ENCODE measurements at places on chromosomes 4 and X.

- ATAC-seq, result no peak
Measured at GRCh38 chrX:44314259-44314734, 29.2 kb downstream of the EFHC2 start.

- peak; percentile 62 for ATAC-seq
Measured at GRCh38 chrX:56812515-56813105, 83.6 kb downstream of the NBDY start.

DNA sequence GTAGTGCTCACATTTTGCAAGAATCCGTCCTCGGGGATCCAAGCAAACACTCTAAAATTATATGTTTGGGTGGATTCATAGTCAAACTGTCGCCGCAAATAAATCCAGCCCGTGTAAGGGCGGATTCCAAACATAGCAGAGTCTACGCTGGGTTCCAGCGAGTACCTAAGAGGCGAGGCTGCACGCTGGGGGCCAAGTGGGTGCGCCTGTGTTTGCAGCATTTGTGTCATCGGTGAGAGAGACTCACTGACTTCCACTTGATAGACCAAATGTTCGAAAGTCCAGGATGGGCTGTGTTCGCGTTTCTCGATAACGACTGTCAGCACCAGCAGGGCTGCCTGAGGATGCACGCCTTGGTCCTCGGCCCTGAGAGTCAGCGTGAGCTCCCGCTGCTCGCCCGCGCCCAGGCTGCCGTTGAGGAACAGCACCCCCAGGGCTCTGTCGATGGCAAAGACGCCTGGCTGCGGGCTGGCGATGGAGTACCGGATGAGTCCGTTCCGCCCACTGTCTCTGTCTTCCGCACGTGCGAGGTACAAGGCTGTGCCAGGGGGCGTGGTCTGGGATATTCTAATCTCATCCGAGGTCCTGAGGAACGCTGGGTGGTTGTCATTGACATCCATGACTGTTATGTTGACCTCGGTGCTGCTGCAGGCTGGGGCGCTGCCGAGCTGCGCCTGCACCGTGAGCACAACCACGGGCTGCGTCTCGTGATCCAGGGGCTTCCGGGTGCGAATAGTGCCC is 158.7 kb downstream of the DCHS2 start:
- peak; percentile 33 for ATAC-seq

DNA sequence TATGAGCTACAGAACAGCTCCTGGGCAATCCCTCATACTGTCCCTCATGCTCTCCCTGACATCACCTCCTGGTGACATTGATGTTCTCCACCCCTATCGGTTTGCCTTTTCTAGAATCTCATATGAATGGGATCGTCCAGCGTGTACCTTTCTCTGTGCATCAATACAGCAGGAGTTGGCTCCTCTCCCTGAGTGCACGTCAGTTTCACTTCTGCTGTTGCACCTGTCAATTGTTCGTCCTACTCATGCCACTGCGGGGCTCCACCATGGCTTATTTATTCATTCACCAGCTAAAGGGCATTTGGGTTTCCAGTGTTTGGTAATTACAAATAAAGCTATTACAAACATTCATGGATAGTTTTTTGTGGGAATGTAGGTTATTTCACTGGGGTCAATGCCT is 269.1 kb upstream of the ZFP42 start:
- no peak for ATAC-seq

DNA sequence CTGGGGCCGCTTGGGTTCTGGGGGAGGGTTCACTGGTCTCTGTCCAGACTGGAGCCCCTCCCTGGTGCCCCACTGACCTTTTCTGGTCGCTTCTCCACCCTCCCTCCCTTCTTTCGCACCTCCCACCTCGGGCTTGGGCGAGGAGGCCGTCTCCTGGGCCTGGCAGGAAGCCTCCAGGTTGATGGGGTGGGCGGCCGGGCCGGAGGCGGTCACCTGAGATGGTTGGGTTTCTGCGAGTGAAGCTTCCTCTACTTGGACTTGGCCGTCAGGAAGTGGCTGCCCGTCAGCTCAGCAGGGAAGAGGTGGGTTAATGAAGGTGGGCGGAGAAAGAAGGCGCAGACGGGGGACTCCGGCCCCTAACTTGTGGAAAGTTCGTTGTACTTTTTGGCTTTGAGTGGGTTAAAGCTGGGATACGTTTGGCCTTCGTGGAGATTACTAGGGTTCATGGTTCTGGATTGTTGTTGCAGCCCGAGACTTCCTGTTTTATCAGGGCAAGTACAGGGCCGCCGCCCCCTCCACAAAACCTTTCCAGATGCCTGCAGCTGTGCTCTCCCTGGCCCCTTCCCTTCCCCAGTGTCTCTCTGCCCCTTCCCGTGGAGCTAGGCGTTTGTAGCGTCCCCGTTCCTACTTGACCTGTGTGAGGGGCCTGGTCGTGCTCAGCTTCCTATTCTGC is 1.2 kb downstream of the AKAP17A start:
- peak; percentile 18 for ATAC-seq

- no peak for ATAC-seq
Measured at GRCh38 chr4:104457308-104457981, 37.2 kb downstream of the CXXC4 start.

DNA sequence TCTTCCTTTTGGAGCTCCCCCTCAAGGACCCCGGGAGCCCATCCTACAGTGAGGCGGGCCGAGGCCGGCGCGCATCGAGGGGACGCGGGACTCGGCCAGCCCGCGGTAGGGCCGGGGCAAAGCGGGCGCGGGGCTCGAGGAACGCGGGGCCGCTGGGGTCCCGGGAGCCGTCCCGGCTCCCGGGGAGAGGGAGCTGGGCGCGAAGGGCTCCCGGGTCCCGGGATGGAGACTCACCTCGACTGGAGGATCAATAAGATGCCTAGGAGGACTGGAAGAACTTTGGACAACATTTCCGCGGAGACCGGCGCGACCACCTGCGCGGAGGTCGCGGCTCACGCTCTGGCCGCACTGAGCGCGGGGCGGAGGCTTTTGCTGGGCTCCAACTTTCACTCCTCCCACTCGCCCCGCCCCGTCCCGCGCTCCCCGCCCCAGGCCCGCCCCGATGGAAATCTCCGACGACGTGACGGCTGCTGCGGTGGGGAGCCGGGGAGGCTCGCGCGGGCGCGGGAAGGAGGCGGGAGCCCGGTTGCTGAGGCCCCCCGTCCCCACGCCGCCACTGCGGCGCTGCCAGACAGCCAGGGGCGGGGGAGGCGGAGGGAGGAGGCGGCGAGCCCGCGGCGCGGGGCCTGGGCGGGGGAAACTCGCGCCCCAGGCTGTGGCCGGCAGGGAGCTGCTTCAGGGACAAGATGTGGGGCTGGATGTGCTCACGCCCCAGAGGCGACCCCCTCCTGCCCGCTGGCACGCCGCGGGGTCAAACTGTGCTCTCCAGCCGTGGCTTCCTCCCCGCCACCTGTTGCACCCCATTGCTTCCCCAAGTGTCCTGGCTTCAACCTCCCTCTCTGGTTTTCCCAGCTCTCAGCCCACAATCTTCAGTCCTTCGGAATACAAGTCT is at the start of gene GABRE:
GABRE (minus strand) TSS at position 341 of the 892 bp plus-strand sequence; CDS start at position 290, 51 bp downstream.
- ATAC-seq, result peak; percentile 75

- no peak for ATAC-seq
Measured at GRCh38 chr4:69828828-69829227, 31.1 kb downstream of the SULT1E1 start.

- peak; percentile 64 for ATAC-seq
Measured at GRCh38 chr4:2948895-2949781, 14.1 kb downstream of the NOP14 start.

DNA sequence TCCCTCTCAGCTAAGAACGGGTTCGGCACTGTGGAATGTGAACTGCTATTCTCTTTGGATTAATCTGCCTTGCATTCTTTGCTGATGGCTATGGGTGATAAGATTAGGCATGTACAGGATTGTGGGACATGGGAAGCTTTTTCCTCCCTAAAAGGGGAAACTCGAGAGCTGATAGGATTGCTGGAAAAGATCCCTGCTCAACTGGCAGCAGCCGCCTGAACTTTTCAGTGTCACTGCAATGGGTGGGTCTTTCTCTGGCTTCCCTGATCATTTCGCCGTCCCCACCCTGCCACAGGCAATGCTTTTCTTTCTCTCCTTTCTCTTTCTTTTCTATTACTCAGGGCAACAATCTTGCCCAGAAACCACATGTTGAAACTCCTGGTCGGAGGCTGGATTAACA is 20.5 kb downstream of the PAGE2 start:
- ATAC-seq, result no peak

GRCh38 chrX:34578237-34578636 is 78.8 kb downstream of the TMEM47 start:
- ATAC-seq, result no peak

- ATAC-seq, result no peak
Measured at GRCh38 chrX:70478526-70479245, 34.1 kb downstream of the DLG3 start.

GRCh38 chr4:101864660-101865059 is 74.1 kb downstream of the BANK1 start:
- ATAC-seq, result peak; percentile 88

GRCh38 chrX:111837197-111837596 is 38.8 kb upstream of the TRPC5OS start:
- no peak for ATAC-seq

GRCh38 chr4:11179796-11180195 is 248.9 kb downstream of the HS3ST1 start:
- peak; percentile 64 for ATAC-seq

DNA sequence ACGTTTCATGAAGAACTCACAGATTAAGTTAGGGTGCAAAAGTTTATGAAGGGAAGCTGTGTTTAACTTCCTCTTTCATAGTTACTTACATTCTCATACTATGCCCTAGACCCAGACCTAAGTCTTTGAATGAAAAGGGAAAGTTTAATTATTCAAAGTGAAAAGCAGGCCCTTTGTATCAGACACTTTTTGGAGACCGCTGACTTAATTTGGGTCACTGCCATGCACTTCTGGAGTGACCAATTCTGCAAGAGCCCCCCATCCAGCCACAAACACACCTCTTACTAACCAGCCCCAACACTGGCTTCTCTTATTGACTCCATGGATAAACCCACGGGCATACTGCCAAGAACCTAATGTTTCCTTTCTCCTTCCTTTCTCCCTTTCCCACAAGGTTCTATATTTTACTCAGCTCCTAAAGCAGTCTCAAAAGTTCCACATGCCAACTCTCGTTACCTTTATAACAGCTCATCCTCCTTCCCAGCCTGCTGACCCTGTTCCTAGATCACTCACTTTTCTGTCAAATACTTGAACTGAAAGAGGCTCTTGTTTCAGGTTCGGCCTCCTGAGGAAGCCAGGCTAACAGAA is 34.5 kb downstream of the ABCE1 start:
- ATAC-seq, result no peak

- ATAC-seq, result no peak
Measured at GRCh38 chr4:165992283-165992682, 119.2 kb downstream of the TLL1 start.

DNA sequence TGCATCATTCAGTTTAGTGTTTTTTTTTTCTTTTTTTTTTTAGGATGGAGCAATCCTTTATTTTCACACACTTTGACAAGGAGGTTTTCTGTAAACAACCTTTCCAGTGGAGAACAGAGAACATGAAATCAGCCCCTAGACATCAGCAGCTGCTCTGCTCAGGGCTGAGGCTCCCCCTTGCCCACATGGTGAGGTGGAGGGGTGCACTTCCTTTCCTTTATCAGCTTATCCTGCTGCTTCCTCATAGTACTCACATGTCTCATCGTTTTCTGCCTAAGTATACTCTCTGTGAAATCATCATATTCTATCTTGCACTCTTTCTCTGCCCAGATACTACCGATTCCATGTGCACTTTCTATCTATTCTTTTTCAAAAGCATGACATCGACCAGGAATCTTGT is 47.6 kb upstream of the PRSS12 start:
- ATAC-seq, result no peak

DNA sequence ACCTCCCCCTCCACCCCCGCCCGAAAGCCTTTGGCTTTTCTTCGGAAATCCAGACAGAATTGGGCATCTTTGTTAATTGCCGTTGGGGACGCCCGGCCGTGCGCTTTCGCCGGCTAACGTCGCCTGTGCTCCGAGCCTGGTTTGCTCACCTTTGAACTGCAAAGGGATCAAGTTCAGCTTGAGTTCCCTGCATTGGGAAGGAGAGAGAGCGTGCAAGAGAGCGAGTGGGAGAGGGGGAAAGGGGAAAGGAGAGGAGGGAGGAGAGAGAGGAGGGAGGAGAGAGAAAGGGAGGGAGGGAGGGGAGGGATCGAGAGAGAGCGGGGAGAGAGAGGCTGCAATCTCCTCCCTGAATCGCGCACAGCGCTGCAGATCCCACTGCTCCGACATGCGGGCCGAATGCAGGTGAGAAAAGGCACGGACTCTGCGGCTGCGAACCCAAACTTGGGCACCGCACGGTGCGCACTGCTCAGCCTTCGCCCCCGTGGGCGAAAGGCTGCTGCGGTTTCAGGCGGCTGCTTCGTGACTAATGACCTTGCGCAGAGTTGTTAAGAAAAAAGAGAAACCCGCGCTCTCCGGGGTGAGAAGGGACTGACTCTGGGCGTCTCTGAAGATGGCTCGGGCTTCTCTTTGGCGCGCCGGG is at the start of gene PCDH7:
PCDH7 (plus strand) TSS at position 349 of the 640 bp plus-strand sequence. CDS start 1,054 bp downstream, outside the sequence.
- ATAC-seq, result peak; percentile 39

DNA sequence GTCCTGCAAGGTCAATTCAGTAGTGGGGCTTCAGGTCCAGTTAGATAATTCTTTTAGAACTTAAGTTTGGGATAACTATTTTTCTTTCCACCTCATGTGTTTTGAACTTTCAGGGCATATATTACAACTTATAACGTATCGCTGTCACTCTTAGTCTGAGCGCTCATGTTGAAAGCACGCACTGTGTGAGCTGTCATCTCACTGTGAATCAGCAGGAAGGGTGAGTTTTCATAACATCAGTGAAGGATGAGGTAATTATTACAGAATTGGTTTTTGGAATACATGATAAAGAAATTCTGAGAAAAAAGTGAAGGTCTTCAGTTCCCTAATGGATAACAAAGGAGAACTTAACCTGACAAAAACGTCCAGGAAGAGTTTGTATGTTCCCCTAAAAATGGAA is 45.1 kb upstream of the SLC4A4 start:
- ATAC-seq, result no peak

DNA sequence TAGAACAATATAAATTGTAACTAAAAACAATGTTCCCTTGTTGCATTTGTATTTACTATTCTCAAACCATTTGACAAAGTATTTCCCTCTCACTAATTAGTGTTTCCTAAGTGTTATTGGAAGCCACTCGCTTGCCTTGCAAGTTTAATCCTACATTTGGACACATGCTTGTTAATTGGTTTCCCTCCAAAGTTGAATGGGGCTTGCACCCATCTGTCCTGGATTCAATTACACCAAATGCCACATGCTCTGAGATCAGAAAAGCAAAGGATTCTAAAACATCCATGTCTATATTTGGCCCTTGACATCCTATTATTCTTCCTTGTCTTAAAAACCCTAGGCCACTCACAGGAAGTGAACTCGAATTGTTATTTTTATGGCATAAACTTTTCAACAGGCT is 146.6 kb downstream of the AMELX start:
- no peak for ATAC-seq

- ATAC-seq, result no peak
Measured at GRCh38 chrX:13816643-13817627, at the start of gene GPM6B. Gene GPM6B, minus strand, starts transcription at chrX:13817093. Its CDS starts 189 bp downstream, at chrX:13816904.

- no peak for ATAC-seq
Measured at GRCh38 chr4:149493492-149493891, 322.2 kb downstream of the IQCM start.

GRCh38 chr4:105714071-105714521 is 5.5 kb downstream of the GSTCD start:
- peak; percentile 35 for ATAC-seq

GRCh38 chrX:9440116-9440844 is 24.6 kb upstream of the TBL1X start:
- ATAC-seq, result no peak

GRCh38 chr4:6307230-6307629 is 37.6 kb downstream of the WFS1 start:
- no peak for ATAC-seq
